ENCODE measurements at places on chromosomes 7 and 10.

DNA sequence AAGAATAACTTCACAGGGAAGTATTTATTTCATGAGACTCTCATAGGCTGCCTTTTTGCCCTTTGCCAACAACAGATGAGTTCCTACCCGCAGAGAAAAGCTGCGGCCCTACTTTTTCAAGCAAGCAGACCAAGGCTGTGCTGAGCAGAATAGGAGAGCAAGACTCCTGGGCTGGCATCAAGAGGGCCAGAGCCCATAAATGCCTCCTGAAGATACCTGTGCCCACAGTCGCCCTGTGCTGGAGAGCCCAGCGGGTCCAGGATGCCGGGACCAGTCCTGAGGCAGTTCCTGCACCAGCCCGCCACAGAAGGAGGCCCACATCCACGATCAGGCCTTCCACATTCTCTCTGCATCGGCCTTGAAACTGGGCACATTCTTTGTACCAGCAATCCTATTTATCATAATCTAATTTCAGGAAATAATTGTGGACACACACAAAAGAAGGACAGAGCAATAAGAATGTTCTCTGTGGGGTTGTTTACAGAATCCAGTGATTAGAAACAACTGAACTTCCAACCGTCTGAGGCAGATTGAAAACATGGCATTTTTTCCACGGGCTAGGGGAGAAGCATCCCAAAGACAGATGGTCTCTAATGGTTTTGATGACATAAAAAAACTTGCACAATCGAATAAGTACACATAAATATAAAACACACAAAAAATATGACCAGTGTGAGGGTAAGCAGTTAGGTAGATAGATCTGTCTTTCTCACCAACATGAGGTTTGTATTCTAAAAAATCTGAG, 95.6 kb downstream of the CPXM2 start:
- DNase-seq, result no peak

DNA sequence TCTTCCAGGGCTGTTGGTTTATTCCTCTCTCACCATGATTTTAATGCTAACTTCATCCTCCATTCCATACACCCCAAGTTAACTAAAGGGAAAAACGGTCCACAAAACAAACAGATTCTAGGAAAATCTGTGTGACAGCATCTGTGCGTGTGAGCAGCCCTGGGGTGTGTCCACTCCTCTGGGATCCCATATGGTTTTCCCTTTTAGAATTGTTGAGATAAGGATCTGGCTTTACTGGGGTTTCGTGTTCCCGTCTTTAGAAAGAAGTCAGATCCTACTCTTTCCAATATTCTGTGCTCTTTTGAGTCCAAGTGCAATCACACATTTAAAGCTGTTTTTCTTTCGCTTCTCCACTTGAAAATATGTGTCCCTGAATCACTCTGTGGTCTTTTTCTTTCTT, 257.1 kb downstream of the KLF6 start:
- DNase-seq, result no peak

DNA sequence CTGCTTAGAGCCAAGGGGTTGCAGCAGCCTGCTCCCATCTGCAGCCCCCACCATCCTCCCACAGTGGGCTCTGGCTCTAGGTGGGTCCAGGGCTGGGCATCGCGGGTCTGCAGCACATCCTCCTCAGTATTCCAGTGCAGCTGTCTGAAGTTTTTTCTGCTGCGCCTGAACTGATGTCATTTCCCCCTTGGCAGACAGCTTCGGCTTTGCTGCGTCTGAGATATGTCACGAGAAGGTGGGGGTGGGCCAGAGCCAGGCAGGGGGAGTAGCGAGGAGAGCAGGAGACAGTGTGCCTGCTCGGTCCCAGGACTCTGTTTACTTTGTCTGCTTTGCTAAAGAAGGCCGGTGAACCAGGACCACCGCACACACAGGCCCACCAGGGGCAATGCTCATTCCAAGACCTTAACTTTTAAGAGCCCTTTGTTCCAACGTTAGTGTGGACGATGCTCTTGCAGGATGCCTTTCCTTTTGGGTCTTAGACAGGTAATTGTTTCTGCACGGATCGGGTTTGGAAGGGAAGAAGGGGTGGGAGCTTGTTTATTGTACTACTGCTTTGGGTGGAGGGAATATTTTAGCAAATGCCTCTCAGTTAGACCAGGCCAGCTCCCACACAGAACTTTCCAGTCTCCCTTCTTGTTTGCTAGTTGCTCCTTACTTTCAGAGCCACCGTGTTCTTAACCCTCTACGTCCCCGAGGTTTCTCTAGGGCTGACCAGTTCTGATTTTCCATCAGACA, 32.4 kb downstream of the WBP1L start:
- peak; percentile 83 for DNase-seq

DNA sequence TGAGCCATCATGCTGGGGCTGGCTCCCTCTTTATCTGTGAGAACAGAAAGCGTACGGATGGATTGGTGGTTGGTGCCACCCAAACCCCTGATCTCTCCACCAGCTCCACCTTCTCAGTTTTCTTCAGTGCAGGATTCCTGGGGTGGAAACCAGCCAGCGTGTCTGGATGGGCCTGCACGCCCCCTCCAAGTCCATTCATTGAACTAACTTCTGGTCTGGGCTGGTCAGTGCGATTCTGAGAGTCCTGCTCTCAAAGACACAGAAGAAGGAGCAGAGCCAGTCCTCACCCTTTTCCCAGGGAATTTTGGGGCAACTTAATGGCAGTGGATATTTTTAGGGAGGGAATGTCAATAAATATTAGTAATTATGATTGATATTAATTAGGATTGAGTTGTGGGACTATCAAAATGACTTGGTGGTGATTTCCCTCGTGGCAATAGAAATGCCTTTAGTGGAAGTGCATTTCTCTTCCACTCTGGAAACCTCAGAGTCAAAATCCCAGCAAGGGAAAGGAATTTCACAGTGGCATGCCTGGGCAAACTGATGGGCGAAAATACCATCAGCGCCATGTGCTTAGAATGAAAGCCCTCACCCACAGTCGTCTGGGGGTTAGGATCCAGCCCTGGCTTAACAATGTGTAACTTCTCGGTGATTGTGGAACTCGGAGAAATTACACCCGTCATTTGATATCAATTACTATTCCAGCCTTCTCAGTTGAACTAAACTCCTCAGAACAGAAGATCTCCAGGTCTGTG, 69.3 kb upstream of the EEPD1 start:
- no peak for DNase-seq

DNA sequence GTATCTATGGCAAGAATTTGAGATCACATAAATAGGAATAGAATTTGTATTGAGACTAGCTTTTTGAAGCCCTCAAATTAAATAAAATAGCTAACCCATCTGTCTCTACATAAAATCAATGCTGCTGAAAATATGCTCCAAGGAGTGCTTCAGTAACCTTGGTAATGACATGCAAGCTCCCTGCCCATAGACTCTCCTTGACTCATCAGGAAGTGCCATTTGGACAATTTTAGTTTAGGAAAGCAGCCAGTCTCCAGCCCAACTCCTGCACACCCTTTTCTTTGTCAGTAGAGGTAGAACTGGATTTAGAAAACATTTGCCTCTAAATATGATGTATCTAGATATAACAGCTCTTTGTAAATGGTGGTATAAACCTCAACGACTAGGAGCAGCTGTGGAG, 69.9 kb upstream of the PTPRZ1 start:
- no peak for DNase-seq

DNA sequence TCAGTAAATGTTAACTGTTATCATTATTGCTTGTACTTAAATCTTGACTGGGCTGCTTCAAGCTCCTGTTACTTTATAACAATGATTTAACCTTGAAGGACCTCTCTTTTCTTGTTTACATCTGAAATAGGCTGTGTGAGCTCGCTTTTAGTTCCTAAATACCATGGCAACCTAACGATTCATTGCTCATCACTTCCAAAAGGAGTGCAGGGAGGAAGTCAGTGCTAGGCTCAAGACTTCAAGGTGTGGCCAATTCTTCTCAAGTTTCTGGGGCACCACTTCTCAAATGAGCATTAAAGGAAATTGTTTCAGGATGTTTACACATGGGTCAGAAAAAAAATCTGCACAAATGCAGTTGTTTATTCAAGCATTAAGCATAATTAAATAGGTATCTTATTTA, 284.2 kb downstream of the MTERF1 start:
- no peak for DNase-seq

DNA sequence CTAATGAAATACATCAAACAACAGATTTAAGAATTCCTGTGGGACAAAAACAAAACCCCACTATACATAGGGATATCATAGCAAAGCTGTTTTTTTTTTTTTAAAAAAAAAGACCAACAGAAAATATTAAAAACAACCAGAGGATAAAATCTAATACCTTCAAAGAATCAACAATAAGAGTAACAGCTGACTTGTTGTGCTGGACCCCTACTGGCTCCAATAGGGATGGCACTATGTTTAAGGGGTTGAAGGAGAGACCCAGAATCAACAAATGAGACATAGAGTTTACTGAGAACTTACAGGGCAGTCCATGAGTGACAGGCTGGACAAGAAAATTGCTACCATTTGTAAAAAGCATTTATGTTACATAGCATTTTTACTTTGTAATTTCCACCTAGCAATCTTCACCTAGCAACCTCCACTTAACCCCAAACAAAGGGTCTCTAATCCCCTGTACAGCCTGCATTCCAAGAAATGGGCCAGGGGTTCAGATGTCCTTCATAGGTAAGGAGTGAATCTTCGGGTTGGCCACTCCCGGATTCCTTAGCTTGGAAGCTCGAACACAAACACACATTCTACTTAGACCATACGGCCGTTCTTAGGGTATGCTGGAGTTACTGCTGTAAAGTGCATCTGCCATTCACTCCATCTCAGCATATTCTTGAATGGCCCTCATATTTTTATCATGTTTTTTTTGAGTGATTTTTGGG, 25.8 kb downstream of the ASZ1 start:
- DNase-seq, result peak; percentile 20

GRCh38 chr7:24907311-24907886, 72.6 kb downstream of the OSBPL3 start:
- no peak for DNase-seq
